AML-193 (cell line): ENCODE measurements at places on chromosomes 7 and 10.
A peak's percentile ranks its signal among the peaks of the same experiment; 100 is the strongest.

- DNase-seq, result peak; percentile 42
Observed at GRCh38 chr7:17234030-17234397, 64.4 kb upstream of the AHR start.

DNA sequence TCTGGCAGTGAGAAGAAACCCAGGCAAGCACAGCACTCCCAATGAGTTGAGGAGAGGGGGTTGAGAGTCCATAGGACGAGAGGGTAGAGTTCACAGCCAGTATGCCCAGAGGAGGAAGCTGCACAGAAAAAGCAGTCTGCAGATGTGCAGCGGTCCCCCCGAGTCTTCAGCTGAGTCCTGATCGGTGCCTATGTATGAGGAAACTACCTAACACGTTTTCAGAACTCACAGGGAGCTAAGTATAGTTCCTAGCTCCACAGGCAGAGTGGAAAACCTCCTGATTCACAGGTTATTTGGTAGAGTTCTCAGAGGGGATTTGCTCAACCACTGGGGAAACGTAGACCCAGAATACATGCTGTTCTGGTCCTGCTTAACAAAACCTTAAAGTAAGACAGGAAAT lies 271.3 kb upstream of the CNTNAP2 start:
- no peak for DNase-seq

- no peak for DNase-seq
Observed at GRCh38 chr7:157309988-157310668, 26.7 kb upstream of the DNAJB6 start.

DNA sequence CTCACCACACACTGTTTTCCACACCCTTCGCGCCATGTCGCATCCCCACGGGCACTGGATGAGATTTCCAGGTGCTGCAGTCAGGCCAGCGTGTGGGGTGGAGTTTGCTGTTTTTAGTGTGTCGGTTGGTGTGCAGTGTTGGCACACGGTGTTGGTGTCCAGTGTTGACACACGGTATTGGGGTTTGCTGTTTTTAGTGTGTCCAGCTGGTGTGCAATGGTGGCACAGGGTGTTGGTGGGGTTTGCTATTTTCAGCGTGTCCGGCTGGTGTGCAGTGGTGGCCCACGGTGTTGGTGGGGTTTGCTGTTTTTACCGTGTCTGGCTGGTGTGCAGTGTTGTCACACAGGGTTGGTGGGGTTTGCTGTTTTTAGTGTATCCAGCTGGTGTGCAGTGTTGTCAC lies 20.1 kb upstream of the PRKAR1B start:
- DNase-seq, result no peak

DNA sequence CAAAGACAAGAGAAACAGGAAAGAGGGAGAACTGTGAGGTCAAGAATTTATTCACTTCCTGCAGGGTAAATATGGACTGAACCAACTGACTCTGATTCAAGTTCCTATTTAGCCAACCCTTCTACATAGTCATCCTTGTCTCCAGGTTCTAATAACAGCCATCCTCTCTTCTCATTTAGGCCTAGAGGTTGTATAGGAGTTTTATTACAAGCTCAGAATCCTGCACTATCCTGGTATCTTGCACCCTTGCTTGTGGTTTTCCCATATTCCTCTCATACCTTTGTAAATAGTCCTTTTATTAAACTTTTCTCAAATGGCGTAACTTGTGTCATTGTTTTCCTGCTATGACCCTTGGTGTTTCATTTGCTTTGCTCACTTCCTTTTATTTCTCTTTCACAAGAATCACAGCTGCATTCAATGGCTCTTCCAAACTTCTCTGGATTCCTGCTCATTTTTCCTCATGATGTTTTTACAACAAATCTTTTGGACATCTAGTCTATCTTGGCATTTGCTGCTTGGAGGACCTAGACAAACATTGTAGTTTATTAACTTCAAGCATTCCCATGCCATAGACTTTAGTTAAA lies 12.4 kb upstream of the OR2A5 start:
- DNase-seq, result no peak

GRCh38 chr10:18565006-18565405 lies 86.4 kb downstream of the NSUN6 start:
- no peak for DNase-seq

GRCh38 chr10:119834188-119834587 lies 38.5 kb downstream of the MCMBP start:
- no peak for DNase-seq

DNA sequence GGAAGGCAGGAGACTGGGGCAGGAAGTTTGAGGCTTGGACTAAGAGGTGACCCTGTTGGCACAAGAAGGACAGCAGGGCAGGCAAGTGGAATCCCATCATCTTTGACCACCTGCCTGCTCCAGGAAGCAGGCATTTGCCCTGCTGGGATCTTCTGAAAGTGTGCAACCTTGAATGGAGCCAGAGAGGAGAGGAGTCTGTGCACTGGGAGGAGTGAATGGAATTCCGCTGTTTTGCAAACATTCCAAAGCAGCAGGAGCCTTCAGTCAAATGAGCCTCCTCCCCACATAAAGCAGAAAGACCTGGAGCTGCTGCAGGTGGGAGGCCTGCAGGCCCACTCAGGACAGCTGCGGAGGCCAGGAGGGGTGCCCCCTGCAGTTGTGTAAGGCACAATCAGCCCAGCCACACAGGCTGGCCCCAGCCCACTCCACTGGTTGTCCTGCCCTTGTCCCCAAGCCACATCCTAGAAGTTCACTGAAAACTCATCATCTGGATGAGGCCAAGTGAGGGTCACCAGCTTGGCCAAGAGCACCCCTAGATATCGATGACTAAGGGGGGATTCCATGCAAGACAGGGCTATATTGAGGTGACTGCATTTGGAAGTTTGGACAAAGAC lies 249.5 kb downstream of the RPS24 start:
- DNase-seq, result no peak

DNA sequence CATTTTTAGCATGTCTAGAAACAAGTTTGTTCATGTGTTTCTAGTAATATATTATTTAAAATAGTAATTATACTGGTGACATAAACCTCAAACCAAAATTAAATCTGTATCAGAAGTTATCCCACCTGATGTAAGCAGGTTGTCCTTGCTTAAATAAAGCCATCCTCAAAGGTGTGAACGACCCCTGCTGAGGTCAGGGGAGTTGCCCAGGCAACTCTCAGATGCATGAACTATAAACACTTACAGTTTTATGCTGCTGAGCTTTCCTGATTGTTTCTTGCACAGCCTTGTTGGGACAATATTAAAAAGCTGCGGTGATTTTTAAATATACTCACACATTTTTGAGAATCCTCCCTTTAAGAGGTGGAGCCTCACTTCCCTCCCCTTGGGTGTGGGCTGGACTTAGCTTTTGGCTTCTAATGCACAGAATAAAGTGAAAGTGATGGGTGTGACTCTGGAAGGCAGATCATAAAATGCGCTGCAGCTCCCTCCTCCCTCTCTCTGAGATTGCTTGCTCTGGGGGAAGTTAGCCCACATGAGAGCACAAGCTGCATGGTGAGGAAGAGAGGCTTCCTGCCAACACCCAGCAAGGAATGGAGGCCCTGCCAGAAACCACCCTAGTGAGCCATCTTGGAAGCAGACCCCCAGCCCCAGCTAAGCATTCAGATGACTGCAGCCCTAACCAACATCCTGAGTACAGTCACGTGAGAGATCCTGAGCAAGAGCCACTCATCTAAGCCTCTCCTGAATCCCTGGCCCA lies 152.7 kb downstream of the SKIDA1 start:
- no peak for DNase-seq

- no peak for DNase-seq
Observed at GRCh38 chr7:149245244-149245643, 5.8 kb downstream of the ZNF212 start.

DNA sequence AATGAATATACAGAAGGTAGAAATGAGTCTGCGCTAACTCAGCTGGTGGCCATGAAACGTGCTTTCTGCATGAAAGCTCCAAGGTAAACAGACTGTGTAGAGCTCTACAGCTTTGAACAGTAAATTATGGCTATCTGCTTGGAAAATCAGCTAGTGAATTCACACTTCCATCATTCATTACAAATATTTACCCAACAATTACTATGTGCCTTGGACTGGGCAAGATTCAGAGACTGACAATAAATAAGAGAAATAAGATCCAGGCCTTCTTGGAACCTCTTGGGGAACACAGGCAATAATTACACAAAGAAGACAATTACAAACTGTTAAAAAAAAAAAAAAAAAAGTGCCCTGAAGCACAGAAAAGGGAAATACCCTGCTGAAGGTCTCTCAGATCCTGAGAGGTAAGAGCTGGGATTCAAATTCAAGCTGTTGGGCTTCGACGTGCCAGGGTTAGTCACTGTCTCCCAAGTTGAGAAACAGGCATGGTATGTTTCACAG lies 15.8 kb downstream of the TSPAN12 start:
- DNase-seq, result no peak

DNA sequence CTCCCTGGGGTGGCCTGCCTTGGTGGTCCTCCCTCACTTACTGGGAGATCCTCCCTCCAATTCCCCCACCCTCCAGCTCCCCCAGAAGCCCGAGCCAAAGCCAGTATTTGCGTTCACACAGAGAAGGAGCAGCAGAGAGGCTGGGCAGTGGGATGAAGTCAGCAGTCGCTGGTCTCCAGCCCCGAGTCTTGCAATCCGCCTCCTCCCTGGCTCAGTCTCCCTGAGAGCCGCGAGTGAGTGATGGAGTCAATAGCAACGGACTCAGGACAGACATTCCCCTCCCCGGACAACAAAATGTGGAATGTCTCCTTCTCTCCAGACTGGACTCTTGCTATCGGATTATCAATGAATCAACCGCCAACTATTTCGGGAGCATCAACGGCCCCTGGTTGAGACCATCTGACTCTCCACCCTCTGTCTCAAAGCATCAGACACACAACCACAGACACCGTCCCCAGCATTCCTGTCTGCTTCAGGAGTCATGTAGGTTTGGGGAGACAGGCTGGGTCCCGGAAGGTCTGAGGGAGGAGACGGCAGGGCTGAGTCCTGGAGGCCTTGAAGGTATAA lies 178.4 kb downstream of the SH3PXD2A start:
- no peak for DNase-seq
